Stimulated activated CD8-positive, alpha-beta memory T cell treated with anti-CD3 and anti-CD28 coated beads, Interleukin-12 subunit alpha, Interleukin-12 subunit beta, amount 100 ng/mL, for 1 hour (primary cell): ENCODE measurements at places on chromosomes 2 and 18.

DNA sequence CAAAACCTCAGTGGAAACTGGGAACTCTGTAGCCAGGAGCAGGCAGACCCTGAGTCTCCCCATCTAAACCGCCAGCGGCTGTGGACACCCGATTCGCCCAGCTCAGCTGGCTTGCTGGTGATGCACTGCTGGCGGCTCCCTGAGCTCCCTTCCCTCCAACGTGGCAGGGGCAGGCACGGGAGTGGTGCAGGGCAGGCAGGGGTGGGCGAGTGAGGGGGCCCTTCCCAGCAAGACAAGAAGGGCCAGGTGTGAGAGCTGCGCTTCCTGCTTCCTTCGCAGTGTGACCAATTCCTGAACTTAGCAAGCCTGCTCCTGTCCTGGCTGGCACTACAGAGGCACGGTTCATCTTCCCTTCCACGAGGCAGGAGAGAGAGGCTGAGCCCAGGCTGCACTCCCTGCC, 12.3 kb upstream of the SEMA4C start:
- no peak for DNase-seq

DNA sequence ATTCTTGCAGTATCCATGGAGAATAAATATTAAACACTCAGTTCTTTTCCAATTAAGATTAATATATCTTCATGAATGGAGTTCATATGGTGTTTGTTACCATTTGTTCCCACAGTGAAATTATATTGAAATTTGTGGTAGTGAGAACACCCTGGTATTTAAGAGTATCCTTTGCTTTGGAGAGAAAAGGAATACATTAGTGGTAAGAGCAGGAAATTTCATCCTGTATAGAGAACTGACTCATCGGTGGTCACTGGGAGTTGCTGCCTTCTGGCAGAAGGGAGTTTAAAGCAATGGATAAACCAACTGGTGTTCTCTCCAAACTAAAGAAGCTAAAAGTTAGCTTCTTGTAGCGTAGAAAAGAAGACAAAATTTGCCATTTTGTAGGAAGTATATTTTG, 107.3 kb downstream of the MYO1B start:
- DNase-seq, result no peak

- no peak for DNase-seq
These were observed 103.3 kb downstream of the CTAGE1 start for GRCh38 chr18:22314420-22314819.

- no peak for DNase-seq
These were observed 65.4 kb downstream of the CCDC85A start for GRCh38 chr2:56248965-56249742.

DNA sequence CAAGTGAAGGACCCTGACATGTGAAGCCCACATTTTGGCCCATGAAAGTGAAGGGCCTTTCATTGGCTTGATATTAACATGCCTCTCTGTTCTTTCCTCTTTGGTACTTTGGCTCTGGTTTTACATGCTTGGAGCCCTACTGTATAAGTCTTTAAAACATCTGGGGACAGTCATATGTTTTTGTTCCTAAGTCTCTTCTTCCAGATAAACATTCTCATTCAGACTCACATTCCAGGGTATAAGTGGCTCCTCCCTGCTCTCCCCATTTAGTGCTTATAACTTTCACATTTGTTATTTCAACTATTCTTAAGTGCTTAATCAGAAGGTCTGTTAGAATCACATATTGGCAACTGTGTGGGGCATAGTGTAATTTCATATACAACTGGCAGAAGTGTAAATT, 1932.2 kb upstream of the CELF4 start:
- no peak for DNase-seq

GRCh38 chr18:78517328-78517727, 462.3 kb upstream of the SALL3 start:
- DNase-seq, result no peak
